DMS79 treated with DMSO at 0.1 percent for 48 hours (cell line): ENCODE measurements at places on chromosomes 16 and 17.

- no peak for DNase-seq
Measured at GRCh38 chr16:4208341-4208751, 33.5 kb downstream of the SRL start.

DNA sequence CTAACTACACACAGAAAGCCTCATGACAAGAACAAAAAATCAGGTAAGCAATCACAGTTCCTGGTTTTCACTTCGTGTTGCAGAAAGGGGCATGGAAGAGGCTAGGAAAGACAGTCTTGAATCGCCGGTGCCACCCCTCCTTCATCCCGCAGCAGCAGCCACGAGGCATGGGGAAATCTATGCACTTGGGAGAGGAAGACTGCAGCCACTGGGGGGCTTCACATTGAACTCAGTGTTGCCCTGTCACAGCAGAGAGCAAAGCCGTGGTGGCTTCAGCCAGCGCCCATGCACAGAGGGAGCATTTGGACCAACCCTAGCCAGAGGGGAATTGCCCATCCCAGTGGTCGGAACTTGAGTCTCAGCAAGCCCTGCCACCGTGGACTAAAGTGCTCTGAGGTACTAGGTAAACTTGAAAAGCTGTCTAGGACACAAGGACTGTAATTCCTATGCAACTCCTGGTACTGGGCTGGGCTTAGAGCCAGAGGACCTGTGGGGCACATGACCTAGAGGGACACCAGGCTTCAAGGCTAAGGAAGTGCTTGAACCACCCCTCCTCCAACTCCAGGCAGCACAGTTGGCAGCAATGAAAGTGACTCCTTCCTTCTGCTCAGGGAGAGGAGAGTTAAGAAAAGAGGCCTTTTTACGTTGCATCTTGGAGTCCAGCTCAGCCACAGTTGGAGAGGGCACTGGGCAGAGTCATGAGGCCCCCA lies 35.2 kb upstream of the ATP2C2 start:
- no peak for DNase-seq

GRCh38 chr17:42898147-42898811 lies 2.3 kb upstream of the G6PC1 start:
- no peak for DNase-seq

GRCh38 chr16:2514333-2515179 lies 804 bp downstream of the ATP6V0C start:
- DNase-seq = no peak

- DNase-seq = no peak
Measured at GRCh38 chr17:40369923-40370322, 5.4 kb upstream of the GJD3 start.
